NCI-H69 (cell line): ENCODE measurements at places on chromosomes 2 and 18.
A peak's percentile ranks its signal among the peaks of the same experiment; 100 is the strongest.

GRCh38 chr18:75097491-75098225 lies 111.3 kb downstream of the PTGR3 start:
- no peak for DNase-seq

DNA sequence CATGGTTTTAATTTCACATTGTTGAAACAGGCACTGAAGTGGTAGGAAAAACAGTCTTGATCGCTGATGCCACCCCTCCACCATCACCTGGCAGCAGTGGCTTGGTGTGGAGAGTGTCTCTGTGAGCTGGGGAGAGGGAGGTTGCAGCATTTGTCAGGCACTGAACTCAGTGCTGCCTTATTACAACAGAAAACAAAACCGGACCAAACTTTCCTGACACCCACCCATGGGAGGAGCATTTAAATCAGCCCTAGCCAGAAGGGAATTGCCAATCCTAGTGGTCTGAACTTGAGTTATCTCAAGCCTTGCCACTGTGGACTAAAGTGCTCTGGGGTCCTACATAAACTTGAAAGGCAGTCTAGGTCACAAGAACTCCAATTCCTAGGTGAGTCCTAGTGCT lies 103.0 kb upstream of the LGALSL start:
- no peak for DNase-seq

DNA sequence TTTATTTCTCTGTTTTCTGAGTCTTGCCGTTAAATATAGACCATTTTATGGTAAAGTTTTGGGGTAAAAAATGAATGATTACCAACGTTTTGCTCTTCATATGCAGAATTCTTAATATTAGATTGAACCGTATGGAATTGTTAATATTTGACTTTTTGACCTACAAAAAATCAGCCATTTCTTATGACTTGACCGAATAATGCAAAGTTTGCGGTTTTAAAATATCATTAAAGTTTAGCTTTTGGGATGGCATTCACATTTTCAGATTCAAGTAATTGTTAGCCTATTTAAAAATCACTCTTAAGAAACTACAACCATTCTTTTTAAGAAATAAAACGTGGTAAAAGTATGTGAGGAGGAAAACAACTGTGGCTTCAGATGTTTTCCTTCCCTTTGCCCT lies 138.0 kb downstream of the HAUS1 start:
- no peak for DNase-seq

- DNase-seq: no peak
These were observed 95.5 kb downstream of the KCTD18 start for GRCh38 chr2:200414367-200414766.

DNA sequence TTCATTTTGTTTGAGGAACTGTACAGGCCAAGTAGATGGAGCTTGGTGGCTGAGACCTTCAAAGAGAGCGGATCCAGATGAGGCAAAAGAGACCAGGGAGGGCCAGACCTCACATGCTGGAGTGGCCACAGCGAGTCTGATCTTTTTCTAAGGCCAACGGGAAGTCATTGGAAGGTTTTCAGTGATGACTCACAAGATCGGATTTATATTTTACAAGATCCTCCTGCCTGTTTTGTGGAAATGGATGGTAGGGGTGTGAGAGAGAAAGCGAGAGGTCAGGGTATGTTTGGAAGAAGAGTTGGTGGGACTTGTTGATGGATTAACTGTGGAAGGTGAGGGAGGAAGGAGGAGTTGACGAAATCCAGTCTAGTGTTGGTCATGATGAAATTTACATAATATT lies 44.6 kb upstream of the TUBA3D start:
- no peak for DNase-seq

DNA sequence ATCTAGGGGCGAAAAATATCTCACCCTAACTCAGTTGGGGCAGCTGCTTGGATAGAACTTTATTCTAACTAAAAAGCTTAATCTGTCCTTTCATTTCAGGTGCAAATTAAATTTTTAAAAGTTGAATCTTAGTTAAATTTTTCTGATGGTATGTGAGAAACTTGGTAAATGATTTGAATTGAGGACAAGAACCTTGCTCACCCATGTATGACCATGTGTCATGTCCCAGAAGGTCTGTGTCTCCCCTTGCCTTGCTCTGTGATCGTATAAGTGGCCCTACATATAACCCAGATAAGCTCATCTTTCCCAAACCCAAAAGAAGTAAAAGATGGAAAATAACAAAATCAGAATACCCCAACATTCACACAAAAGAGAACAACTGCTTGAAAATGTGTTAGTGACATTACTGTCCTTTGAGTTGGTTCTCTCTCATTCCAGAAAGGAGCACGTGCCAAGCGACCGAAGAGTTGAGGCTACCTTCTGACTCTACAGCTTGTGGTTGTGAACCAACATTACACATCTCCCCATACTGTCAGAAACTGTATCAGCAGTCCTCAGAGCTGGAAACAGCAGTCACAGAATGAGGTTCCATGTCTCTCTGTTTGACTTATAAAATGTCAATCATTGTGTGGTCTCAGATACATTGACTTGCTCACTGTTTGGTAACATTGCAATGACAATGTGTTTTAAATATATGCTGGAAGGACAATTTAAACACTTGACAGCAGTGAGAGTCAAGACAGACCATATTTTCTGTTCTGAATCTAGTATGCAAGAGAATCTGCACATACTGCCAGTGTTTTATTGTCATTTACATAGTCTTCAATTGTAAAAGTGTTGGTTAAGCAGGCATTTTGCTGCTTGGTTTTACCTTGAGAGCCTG lies 46.3 kb upstream of the TANK start:
- DNase-seq: no peak

- DNase-seq: no peak
These were observed 70.5 kb upstream of the ZCCHC2 start for GRCh38 chr18:62452280-62452831.

DNA sequence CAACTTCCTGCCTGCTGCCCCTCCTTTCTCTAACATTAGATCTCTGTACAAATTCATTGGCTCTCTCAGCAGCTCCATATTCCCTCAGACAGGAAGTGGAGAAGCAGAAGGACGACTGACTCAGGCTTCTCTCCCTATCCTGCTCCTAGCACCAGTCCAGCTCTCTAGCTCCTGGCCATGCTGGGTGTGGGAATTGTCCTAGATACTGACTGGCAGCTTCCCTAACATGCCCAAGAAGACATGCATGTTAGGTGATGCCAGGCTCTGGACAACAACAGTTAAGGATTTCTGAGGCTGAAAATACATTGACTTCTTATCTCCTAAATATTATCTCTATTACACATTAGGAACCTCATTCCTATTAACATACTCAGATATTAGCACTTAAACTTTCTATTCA lies 292.9 kb downstream of the IKZF2 start:
- no peak for DNase-seq

- no peak for DNase-seq
These were observed 39.7 kb upstream of the VRK2 start for GRCh38 chr2:58006952-58007284.

- DNase-seq: no peak
These were observed 100.7 kb downstream of the ANKRD44 start for GRCh38 chr2:197209742-197210408.

- peak; percentile 88 for DNase-seq
These were observed 9.9 kb downstream of the TNP1 start for GRCh38 chr2:216849987-216850386.

DNA sequence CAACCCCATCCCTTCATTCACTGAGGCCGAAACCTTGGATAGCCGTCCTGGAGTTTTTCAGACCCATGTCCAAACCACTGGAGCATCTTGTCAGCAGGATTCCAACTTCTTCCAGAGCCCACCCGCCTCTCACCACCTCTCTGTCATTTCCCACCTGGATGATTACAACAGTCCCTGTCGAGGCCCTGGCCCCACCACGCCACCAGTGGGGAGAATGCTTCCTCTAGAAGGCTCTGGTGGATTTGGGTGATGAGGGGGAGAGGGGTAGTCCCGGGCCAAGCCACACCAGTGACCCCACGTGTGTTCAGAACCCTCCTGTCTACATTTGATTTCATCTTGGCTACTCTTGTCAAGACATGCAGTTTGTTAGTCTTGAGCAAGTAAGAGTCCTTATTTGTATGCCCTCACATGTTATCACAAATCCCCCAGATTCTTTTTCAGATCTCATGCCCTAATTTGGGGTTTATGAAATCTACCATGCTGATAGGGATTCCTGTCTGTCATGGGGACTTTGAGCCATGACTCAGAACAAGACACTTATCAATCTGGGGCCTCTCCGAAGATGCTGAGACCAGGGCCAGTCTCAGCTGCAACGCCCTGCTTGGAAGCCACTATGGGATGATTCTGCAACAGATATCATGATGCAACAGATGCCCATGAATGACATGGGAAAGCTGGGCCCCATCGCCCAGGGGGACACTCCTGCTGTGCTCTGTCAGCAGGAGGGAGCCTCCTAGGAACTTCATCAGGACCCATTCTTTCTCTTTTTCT lies 186.1 kb downstream of the ZFP36L2 start:
- DNase-seq: no peak

DNA sequence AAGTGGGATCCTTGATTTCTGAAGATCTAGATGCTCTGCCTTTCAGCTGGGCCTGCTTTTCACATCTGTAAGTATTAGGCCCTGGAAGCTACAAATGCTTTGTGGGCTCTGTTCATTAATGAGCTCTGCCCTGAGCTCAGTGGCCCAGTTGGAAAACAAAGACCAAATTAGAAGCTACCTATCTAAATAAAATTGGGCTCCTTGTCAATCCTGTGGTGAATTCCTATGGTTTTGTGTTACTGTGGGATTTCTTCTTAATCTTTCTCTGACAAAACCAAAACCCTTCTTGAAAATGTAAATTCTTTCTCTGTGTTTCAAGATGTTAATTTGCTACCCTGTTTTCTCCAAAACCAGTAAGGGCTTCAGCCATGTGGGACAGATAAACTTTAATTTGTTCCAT lies 219.0 kb upstream of the HS6ST1 start:
- no peak for DNase-seq

GRCh38 chr2:158493458-158493857 lies 36.7 kb downstream of the PKP4 start:
- DNase-seq: peak; percentile 31

DNA sequence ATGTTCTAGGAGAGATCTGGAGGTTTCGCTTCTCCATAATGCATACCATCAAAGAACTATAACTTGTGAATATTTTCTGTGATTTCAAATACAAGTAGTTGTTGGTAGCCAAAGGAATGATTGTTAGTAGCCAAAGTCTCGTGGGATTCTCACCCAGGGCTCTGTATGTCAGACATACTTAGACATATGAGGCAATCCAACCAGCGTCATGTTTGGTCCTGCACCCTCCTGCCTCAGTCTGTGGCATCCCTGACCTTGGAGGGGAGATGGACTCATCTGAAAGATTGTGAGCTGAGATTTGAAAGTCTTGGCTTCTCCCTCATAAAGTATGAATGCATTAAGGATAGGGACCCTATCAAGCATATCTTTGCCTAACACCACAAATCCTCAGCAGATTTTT lies 81.2 kb downstream of the CTIF start:
- DNase-seq: no peak

DNA sequence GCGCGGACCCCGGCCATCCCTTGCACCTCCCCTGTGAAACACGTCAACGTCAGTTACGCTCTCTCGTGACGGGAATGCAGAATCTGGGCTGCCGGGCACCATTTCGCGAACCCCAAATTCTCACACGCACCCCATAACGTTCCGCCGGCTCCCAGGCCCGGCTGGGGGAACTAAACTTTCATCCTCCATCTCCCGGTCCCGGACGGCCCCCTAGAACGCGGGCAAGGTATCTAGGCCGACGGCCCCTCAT lies 544 bp downstream of the DNAJC27 start:
- DNase-seq: no peak

DNA sequence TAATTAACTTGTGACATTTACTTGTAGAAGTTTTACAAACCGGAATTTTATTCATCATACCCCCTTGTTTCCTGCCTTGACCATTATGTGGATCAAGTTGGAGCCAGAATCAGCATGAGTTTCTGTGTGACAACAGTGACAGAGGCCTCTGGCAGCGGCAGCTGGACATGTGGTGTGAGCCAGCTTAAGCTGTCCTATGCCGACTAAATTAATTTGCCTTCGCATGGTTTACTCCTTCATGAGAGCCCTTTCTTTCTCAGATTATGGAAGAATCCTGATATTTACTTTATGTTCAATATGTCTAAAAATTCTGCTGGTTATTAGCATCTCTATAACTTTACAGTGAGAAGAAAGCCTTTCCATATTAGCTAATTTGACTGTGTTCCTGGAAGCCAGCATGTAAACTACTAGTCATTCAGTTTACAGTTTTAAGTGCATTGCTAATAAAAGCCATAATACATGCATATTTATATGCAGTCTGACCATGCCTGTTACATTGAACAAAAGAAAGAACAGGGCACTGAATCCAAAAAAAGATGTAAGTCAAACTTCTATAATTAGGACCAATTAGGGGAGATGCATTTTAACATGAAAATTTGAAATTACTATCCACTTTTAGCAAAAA lies 495.8 kb upstream of the ACVR2A start:
- DNase-seq: peak; percentile 52

GRCh38 chr2:237210763-237211162 lies 125.1 kb downstream of the COPS8 start:
- DNase-seq: no peak

- DNase-seq: no peak
These were observed 32.6 kb upstream of the KCMF1 start for GRCh38 chr2:84938194-84938879.

DNA sequence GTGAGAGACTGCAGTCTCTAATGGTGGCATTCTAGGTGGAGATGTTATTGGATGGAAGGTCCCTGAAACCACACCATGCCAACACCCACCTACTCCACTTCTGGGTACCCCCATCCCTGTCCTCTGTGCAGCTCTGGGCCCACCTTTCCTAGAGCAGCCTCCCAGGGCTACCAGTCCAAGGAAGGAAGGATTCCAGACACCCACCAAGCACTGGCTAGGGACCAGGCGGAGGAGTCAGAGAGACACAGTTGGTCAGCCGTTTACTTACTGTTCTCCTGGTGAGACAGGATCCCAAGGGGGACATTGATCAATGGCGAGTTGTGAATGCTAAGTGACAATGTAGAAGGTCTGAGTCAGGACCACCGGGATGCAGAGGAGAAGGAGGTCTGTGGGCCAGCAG lies 151.6 kb downstream of the TTC32 start:
- DNase-seq: no peak

- DNase-seq: no peak
These were observed 23.1 kb downstream of the PRPF40A start for GRCh38 chr2:152694161-152694661.

- peak; percentile 76 for DNase-seq
These were observed 41.5 kb upstream of the RPE start for GRCh38 chr2:209960676-209961630.
